ENCODE measurements at places on chromosomes 3 and 15. TPM values are rescaled to one million over a fixed set of nuclear protein-coding genes. Genes with fewer than 3 reads are reported as not detected.

- no peaks in the 10 kb centered on the region for H3K4me1 ChIP-seq
- H3K27me3 ChIP-seq, result no peaks in the 10 kb centered on the region
- peaks cover 18% of the 10 kb centered on the region for H3K36me3 ChIP-seq
- no peak for DNase-seq
- H3K4me3 ChIP-seq, result no peak overlapping the region
These were observed 39.8 kb downstream of the CLK3 start for GRCh38 chr15:74655424-74655823.

DNA sequence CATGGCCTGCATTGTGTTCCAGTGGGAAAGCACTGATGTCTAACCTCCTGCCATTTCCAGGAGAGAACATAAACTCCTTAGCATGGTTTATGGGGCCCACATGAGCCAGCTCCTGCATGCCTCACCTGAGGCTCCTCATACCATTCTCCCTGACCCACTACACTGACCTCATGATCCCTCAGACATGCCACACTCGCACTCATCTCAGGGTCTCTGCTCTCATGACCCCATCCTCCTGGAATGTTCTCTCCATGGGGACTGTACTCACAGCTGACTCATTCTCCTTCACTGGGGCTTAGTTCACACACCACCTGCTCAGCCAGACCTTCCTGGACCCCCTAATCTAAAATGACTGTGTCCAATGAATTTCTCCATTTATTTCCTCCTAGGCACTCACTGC lies 4.0 kb upstream of the LMCD1 start:
- no peaks in the 10 kb centered on the region for H3K36me3 ChIP-seq
- H3K4me1 ChIP-seq, result peaks cover 18% of the 10 kb centered on the region
- no peak overlapping the region for H3K27ac ChIP-seq

DNA sequence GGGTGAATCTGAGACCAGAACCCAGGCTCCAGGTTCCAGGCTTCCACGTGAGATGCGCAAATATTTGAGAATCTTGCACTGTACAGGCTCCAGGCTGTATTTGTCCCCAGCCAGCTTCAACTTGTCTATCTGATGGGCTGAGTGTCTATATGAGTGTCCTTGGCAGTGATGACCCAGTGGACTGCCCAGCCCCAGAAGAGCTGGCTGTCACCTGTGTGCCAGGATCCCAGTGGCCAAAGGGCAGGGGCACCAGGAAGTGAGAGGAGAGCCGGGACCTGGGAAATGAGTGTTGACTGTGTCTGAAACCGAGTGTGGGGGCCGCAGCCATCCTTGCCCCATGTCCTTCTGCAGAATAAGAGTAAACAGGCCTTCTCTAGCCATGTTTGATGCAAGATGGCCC lies 10.4 kb downstream of the FAH start:
- H3K4me1 ChIP-seq, result peaks cover 39% of the 10 kb centered on the region
- no peak overlapping the region for H3K4me3 ChIP-seq
- DNase-seq, result no peak
- peaks cover 28% of the 10 kb centered on the region for H3K36me3 ChIP-seq
- no peaks in the 10 kb centered on the region for H3K27me3 ChIP-seq
- peak overlapping the region; percentile 27 for H3K27ac ChIP-seq

GRCh38 chr3:39000008-39000450 lies 51.7 kb downstream of the SCN11A start:
- H3K4me3 ChIP-seq, result no peak overlapping the region
- H3K4me1 ChIP-seq, result no peaks in the 10 kb centered on the region
- no peaks in the 10 kb centered on the region for H3K36me3 ChIP-seq
- DNase-seq, result peak; percentile 40
- no peaks in the 10 kb centered on the region for H3K27me3 ChIP-seq

DNA sequence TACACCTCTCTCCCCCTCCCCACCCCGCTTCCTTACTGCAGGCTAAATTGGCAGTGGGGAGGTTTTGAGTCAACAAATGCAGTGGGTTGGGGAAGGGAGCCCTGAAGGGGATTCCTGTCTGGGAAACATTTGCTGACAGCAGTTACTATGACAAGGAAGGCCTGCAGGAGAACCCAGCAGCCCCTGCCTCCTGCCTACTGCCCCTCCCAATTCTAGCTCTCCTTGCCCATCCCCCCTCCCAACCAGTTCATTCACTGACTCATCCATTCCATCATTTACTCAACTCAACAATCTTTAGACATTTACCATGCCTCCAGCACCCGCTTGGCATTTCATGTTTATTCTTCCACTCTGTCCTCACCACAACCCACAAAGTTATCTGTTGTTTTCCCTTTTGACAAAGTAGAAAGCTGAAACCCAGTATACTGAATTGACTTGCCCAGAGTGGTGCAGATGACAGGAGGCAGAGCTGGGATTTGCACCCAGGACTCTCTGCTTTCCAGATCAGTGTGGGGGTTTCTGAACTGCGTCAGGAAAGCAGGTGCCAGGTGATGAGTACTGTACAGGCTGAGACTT lies 75.0 kb downstream of the MAGEF1 start:
- peaks cover 9% of the 10 kb centered on the region for H3K4me1 ChIP-seq
- no peaks in the 10 kb centered on the region for H3K36me3 ChIP-seq
- no peak overlapping the region for H3K27ac ChIP-seq

- H3K27me3 ChIP-seq, result no peaks in the 10 kb centered on the region
- peak; percentile 47 for DNase-seq
- peaks cover 17% of the 10 kb centered on the region for H3K36me3 ChIP-seq
- peak overlapping the region; percentile 41 for H3K4me3 ChIP-seq
- H3K4me1 ChIP-seq, result peaks cover 67% of the 10 kb centered on the region
These were observed 667 bp upstream of the ACOX2 start for GRCh38 chr3:58537412-58538301.

DNA sequence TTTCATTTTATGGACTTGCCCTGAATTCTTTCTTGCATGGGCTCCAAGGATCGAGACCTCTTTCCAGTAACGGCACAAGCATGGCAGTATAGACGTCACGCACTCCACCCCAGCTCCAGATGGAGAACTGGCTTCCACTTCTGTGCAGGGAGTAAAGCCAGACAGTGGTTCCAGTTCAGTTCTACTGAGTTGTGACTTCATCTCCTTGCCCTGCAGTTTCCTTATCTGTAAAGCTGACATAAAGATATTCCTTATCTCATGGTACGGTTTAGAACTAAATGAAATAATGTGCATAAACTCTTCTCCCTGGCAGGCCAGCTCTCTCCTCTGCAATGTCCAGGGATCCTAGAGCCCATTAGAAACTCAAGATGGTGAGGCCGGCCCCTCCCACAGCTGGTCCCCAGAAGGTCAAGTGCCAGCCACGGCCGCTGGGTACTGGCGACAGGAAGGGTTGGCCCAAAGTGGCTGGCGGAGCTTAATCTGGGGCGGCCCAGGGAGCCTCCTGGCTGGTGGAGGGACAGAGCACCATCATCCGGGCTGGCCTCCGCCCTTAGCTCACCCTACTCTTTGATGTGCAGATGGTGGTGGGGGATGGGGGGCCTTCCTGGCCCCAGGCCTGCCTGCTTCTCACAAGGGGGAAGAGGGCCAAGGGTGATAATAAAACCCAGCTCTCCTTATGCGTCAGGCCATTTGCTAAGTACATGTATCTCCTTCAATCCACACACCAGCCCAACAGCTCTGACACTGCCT lies 7.2 kb downstream of the MESP2 start:
- DNase-seq, result peak; percentile 51
- peak overlapping the region; percentile 70 for H3K27ac ChIP-seq
- H3K36me3 ChIP-seq, result peaks cover 21% of the 10 kb centered on the region
- no peaks in the 10 kb centered on the region for H3K27me3 ChIP-seq

- no peaks in the 10 kb centered on the region for H3K36me3 ChIP-seq
- H3K27ac ChIP-seq, result no peak overlapping the region
- DNase-seq, result no peak
- H3K27me3 ChIP-seq, result no peaks in the 10 kb centered on the region
- H3K4me3 ChIP-seq, result no peak overlapping the region
These were observed 5.9 kb upstream of the GPR87 start for GRCh38 chr3:151322511-151322910.

DNA sequence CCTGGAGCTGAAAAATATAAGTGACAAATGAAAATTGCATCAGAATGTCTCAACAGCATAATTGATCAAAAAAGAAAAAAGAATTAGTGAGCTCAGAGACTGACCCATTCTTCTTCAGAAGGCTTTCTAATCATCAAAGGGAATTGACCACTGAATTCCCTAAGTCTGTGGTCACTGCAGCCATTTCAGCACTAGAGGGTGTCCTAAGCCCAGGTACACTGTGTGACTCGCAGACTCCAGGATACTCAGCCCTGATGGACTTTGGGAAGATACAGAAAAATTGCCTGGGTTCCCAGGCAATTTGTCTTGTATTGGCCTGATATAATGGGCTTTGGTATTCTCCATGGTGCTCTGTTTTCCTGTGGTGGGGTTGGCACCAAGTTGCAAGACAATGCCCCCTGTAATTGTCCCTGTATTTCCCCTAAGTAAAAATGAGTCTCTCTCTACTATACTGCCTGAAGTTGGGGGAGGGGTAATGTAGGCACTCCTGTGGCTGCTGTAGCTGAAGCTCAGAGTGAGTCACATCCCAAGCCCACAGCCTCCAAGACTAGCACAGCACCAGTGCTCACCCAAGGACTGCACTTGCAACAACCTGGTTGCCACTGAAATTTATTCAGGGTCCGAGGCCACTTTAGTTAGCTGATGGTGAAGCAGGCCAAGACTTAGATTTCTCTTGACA lies 256.0 kb upstream of the STAC start:
- H3K27me3 ChIP-seq, result no peaks in the 10 kb centered on the region
- no peaks in the 10 kb centered on the region for H3K4me1 ChIP-seq
- no peak overlapping the region for H3K27ac ChIP-seq

- no peak overlapping the region for H3K27ac ChIP-seq
- no peaks in the 10 kb centered on the region for H3K36me3 ChIP-seq
- no peak for DNase-seq
- H3K4me1 ChIP-seq, result no peaks in the 10 kb centered on the region
These were observed 68.9 kb upstream of the BOC start for GRCh38 chr3:113142476-113142875.

- H3K27ac ChIP-seq, result peak overlapping the region; percentile 84
- no peaks in the 10 kb centered on the region for H3K27me3 ChIP-seq
- H3K36me3 ChIP-seq, result peaks cover 50% of the 10 kb centered on the region
These were observed 134.6 kb downstream of the GHSR start for GRCh38 chr3:172313671-172314070.

- no peak for DNase-seq
- peaks cover 10% of the 10 kb centered on the region for H3K27me3 ChIP-seq
- H3K27ac ChIP-seq, result no peak overlapping the region
- peaks cover 6% of the 10 kb centered on the region for H3K4me1 ChIP-seq
- H3K4me3 ChIP-seq, result no peak overlapping the region
These were observed 1.0 kb upstream of the ARHGEF3 start for GRCh38 chr3:56802790-56803189.

- no peaks in the 10 kb centered on the region for H3K27me3 ChIP-seq
- DNase-seq, result no peak
- H3K27ac ChIP-seq, result no peak overlapping the region
- H3K36me3 ChIP-seq, result no peaks in the 10 kb centered on the region
These were observed 2.6 kb upstream of the GNB5 start for GRCh38 chr15:52193791-52194190.

- H3K27ac ChIP-seq, result no peak overlapping the region
- no peak for DNase-seq
- no peaks in the 10 kb centered on the region for H3K27me3 ChIP-seq
- no peaks in the 10 kb centered on the region for H3K4me1 ChIP-seq
These were observed 227.5 kb upstream of the EPHA3 start for GRCh38 chr3:88879905-88880304.

DNA sequence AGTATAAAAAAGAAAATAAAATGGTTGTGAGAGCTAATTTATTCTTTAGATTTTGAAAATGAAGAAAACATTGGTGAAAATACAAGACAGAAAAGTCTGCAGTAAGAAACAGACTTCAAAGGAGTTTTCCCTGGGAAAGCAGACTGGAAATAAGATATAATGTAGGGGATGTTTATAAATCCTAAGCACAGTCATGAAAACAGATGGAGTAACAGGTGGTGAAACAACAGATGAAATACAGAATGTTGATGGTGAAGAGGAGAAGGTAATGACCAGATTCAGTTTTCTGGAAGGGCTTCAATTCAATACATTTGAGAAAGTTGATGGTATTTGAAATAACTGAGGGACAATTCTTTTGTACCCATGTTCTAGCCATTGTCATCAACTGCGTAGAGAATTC lies 353.9 kb downstream of the CHL1 start:
- no peak overlapping the region for H3K4me3 ChIP-seq
- DNase-seq, result no peak
- H3K4me1 ChIP-seq, result no peaks in the 10 kb centered on the region
- H3K36me3 ChIP-seq, result no peaks in the 10 kb centered on the region

GRCh38 chr15:92869263-92869940 lies 30.7 kb upstream of the CHD2 start:
- H3K36me3 ChIP-seq, result no peaks in the 10 kb centered on the region
- H3K4me3 ChIP-seq, result no peak overlapping the region
- H3K27me3 ChIP-seq, result no peaks in the 10 kb centered on the region
- H3K4me1 ChIP-seq, result peaks cover 3% of the 10 kb centered on the region
- DNase-seq, result no peak
- H3K27ac ChIP-seq, result no peak overlapping the region

- no peak for DNase-seq
- no peak overlapping the region for H3K4me3 ChIP-seq
- no peaks in the 10 kb centered on the region for H3K27me3 ChIP-seq
- H3K4me1 ChIP-seq, result no peaks in the 10 kb centered on the region
- no peak overlapping the region for H3K27ac ChIP-seq
These were observed 36.6 kb downstream of the KLHL25 start for GRCh38 chr15:85757939-85758654.

GOLGA6L7 gene
- polyA plus RNA-seq, result 0.18 TPM

TMCO5A gene
- not detected for polyA plus RNA-seq

DAPK2 gene
- 7.4 TPM for polyA plus RNA-seq

SKOR1 gene
- polyA plus RNA-seq, result 0.28 TPM

RASGRF1 gene
- polyA plus RNA-seq, result 0.61 TPM

GOLGA8N gene
- polyA plus RNA-seq, result 20.7 TPM

CDHR4 gene
- polyA plus RNA-seq, result 0.10 TPM

ITIH4 gene
- 4.3 TPM for polyA plus RNA-seq

CHRM5 gene
- polyA plus RNA-seq, result 0.48 TPM

XCR1 gene
- 1.2 TPM for polyA plus RNA-seq

MED12L gene
- polyA plus RNA-seq, result 5.4 TPM

FURIN gene
- 91.6 TPM for polyA plus RNA-seq

SNTN gene
- not detected for polyA plus RNA-seq

IVD gene
- polyA plus RNA-seq, result 51.2 TPM

CORO2B gene
- 5.4 TPM for polyA plus RNA-seq

GRM7 gene
- 0.36 TPM for polyA plus RNA-seq

CCDC50 gene
- polyA plus RNA-seq, result 82.1 TPM

Data from large intestine (tissue), 12 donors.